Tibial nerve (tissue), 4 donors: ENCODE measurements at places on chromosomes 12 and 14. TPM values are rescaled to one million over a fixed set of nuclear protein-coding genes. Genes with fewer than 3 reads are reported as not detected.

The SRGAP1 gene
- 13.1 TPM for total RNA-seq

The CBLN3 gene
- total RNA-seq, result 3.3 TPM

The LMNTD1 gene
- total RNA-seq, result not detected

The SCN8A gene
- 0.21 TPM for total RNA-seq

The ANO4 gene
- 0.63 TPM for total RNA-seq

DNA sequence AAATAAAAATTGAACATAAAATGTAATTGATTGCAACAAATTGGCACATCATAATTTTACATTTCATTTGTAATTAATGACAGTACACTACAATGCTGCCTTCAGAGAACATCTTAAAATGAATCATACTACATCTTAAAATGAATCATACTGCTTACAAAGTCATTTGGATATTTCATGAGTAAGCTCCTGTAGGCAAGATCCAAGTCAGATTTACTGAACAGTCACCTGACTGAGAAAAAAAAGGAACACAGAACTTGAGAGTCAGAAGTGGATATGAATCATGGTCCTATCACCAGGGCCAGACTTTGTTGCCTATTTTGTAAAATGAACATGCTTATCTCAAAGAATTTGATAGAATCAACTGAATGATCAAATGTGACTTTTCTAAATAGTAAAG lies 32.7 kb upstream of the FBLN5 start:
- DNase-seq, result no peak

GRCh38 chr12:10571141-10571540 lies 42.3 kb downstream of the MAGOHB start:
- no peak for DNase-seq

- no peak for DNase-seq
These were observed 7.2 kb downstream of the CD4 start for GRCh38 chr12:6796576-6796975.

- DNase-seq, result no peak
These were observed 145.3 kb downstream of the CACNA1C start for GRCh38 chr12:2198005-2198501.

DNA sequence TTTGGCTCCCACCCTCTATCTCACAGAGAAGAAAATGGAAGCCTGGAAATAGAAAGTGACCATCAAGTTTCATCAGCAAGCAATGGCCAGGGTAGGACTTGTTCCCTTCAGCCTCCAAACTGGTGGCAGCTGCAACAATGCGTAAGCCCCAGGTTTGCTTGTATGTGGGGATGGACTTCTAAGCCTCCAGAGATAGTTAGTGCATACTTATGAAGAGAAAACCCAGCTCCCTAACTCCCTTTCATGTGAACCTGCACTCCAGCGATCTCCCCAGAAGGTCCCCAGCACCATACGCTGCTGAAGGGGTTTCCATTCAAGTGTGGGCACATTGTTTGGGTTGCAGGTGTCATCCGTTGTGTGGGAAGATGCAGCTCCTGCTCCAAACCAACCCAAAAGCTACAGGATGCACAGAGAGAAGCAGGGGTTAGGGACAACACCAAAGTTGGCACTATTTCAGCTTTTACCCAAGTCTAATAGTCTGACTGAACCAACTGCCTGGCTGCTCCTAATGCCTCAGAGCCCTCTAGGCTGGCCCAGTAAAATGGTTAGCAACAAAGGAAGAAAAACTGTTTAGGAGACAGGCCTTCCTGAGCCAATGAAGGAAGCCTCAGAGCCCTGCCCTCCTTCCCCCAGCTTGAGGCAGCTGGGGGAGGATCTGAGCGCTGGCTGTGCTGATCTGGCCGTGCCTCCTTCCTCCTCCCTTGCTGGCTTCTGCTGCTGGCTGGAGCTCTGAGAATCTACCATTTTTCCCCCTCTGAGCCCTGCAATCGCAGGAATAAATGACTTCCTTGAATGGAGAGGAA lies 12.3 kb downstream of the ZFP36L1 start:
- DNase-seq, result no peak

DNA sequence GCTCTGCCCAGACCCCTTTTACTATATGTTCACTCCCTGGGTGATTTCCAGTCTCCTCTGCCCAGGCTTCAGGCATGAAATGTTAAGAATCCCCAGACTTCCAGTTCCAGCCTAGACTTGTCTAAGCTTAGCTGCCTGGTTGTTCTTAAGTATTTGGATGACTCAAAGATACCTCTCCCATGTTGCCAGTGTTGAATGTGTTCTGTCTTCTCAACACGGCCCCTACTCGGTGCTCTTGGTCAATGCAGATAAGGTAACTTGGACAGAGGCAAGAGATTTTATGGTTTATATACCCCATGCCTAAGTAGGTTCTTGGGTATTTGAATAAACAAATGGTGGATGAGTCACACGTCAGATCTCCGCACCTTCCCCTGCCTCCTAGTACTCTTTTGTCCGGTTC lies 13.6 kb downstream of the PIWIL1 start:
- no peak for DNase-seq

DNA sequence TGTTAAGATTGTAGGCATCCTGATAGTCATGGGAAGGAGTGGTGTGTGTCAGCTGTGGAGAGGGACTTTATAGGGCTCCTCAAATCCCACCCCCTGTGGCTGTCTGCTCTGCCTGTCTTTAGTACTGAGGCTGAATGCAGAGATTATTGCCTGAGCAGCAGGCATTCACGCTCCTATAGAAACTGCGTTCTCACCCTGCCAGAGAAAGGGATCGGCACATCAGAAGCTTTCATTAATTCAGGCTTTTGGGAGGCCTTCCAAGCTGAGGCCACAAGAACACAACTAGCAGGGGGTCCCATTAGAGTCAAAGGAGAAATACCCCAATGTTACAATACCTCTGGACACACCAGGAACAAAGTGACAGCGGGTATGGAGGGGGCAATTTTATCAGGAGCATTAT lies 12.6 kb downstream of the KCNK10 start:
- no peak for DNase-seq

DNA sequence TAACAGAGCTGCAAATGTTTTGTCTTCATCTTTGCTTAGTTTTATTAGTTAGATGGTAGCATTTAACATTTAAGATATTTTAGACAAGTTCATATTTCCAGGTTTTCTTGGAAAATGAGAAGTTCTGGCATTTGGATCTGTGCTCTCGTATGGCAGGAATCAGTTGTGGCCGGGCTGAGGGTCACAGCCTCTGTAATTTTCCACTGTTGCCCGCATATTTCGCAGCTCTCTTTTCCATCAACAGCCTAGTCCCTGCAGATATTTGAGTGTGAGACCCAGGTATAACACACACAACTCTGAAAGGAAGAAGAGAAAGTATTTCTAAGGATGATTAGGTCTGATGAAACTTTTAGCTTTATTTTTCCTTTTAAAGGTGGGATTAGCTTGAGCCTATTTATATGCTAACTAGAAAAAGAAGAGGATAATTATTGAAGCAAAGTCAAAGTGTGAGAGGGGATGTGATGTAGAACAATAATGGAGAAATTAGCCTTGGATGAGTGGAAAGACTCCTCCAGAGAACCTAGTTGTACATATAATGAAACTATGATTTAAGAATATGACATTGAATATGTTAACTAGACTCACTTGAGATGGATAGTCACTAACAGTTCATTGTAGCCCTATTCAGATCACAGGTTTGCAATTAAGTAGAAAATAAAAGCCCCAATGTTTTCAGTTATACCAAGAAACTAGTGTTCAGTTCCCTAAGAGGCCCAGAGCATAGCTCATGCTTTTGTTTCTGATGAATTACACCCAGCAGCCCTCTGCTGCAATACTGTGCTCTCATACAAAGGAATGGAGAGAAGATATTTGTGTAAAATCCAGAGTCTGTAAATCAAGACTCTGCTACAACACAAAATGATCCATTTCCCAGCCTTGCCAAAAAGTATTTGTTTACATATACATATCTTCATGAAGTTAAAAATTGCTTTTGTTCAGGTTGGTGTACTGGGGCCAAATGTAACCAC lies 158.4 kb downstream of the C12orf50 start:
- DNase-seq, result no peak

- no peak for DNase-seq
These were observed at the start of gene PLEKHG7 for GRCh38 chr12:92702754-92703679. Gene PLEKHG7 (plus strand): TSS chr12:92702989. CDS start chr12:92706632, 3,643 bp downstream.

GRCh38 chr12:55664826-55665225 lies 28.1 kb downstream of the OR10P1 start:
- no peak for DNase-seq

GRCh38 chr12:110180591-110181005 lies 56.4 kb downstream of the IFT81 start:
- no peak for DNase-seq

GRCh38 chr12:73383584-73384222 lies 1111.5 kb downstream of the TRHDE start:
- DNase-seq, result no peak

DNA sequence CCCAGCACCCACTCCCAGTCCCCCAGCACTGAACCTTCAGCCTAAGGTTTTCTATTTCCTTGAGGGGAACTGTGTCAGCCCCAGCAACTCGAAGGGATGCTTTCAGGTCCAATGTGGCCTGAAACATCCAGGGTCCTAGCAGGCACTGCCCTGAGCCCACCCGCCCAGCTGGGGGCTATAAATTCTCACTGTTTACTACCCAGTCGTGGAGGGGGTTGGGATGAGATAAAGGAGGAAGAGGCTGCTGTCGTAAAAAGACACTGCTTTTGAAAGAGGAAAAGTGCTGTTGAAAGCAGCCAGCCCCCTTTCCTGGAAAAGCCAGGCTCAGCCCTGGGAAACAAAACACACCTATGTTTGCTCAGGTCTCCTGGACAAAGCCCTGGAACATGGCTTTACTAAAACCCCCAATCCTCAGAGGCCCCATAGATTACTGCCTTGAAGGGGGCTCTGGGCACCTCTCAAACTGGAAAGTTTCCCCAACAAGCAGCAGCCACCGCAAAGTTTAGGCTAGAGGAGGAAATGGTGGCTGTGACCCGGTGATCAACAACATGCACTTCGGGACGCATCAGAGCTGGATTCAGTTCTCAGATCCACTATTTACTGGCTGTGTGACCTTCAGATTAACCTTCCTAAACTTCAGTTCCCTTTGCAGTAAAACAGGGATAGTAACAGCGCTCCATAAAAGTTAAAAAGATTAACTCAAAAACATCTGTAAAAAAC lies 51.0 kb downstream of the ACTN1 start:
- no peak for DNase-seq

DNA sequence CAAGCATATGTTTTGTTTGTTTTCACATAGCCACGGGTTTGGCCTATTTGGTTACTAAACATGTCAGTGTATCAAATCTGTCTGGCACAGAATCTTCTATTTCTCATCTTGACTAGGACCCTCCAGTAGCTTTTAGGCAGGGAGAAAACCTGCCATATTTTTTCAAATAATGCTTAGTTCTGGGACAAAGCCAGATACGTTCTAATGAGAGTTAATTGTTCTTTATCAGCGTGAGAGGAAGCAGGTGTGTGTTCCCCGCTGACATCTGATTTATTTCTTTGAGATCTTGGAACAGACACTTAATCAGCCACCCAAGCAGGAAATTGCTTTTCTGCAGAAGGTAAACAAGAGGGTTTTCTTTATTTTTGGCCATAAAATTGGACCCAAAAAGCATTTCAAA lies 54.8 kb downstream of the GOLGA5 start:
- DNase-seq, result no peak

GRCh38 chr14:59582161-59582560 lies 5.5 kb upstream of the CCDC175 start:
- no peak for DNase-seq

DNA sequence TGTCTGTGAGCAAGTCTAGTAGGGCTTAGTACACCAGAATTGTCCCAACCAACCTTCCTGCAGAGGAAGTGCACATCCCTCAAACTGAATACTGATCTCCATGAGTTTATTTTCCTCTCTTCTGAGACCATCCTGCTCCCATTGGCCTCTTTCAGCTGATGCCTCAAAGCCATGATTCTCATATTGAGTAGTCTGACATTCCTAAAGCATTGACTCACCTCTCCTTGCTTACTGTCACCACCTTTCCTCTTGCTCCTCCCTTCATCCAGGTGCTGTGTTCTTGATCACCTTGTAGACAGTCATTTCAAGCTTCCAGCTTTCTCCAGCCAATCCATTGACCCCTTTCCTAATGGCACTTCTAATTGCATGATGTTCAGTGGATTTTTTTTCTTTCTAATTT lies 583.7 kb upstream of the USP15 start:
- no peak for DNase-seq

DNA sequence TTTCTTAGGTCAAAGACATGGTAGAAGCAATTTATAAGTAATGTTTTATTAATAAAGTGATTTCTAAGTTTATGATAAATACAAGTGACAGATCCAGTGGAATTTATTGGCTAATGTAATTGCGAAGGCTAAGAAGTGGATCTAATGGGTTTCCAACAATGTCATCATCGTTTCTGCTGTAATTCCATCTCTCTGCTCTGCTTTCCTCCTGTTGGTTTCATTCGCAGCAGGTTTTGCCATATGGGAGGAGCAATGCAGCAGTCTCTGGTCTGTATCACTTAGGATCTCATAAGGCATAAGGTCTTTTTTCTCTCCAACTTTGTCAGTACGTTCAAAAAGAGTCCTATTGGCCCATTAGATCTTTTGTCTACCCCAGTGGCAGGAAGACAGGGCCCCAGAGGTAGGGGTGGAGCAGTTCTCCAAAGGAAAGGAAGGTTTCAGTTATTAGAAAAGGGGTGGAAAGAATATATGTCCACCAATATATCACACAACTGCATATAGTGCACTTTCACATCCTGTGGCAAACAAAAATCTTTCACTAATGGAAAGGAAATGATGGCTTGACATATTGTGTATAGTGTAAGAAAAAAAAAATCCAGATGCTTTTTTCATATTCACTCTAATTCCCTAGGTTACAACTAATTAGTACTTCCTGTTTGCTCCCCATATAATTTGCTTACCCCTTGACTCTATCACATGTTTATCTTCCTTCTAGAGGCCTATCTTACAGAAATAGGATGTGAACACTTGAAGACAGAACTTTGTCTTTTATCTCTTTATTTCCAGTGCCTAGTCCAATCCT lies 451.3 kb downstream of the ZFP36L1 start:
- DNase-seq, result no peak

GRCh38 chr12:116559162-116559935 lies at the start of gene MAP1LC3B2:
Gene MAP1LC3B2 (plus strand): TSS chr12:116559381. CDS start chr12:116575943, 16,562 bp downstream.
- no peak for DNase-seq

DNA sequence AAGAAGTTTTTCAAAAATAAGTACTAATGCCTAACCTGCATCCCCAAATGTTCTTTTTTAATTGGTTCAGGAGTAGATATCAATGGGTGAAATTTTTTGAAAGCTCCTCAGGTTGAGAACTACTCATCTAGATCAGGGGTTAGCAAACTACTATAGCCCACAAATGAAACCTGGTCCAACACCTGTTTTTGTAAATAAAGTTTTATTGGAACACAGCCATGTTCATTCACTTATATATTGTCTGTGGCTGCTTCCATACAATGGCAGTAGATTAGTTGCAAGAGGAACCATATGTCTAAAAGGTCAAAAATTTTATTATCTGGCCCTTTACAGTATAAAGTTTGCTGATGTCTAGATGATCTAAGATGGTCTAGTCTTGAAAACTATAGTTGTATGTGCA lies 13.8 kb downstream of the PUS7L start:
- DNase-seq, result no peak
